ENCODE measurements at places on chromosomes 13 and 19.

GRCh38 chr13:101811284-101811839 lies 358.9 kb downstream of the ITGBL1 start:
- no peak for DNase-seq

DNA sequence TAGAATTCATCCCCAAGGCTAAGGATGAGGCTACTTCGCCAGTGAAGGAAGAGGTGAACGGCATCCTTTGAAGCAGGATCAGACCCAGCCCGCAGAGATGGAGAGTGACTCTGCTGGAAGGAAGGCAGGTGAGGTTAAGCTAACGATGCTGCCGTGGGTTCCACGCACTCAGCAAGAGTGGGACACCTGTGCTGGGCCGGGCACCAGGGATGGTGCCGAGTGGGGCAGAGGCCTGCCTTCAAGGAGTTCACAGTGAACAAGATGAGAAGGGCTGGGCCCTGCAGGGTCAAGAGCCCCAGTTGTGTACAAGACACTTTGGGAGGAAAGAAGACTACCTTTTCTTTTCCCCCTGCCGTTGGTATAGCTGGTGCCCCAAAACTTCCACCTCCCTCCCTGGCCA lies 606.6 kb downstream of the LIG4 start:
- no peak for DNase-seq

- DNase-seq = no peak
Observed at GRCh38 chr13:108306860-108307259, 37.3 kb downstream of the TNFSF13B start.

DNA sequence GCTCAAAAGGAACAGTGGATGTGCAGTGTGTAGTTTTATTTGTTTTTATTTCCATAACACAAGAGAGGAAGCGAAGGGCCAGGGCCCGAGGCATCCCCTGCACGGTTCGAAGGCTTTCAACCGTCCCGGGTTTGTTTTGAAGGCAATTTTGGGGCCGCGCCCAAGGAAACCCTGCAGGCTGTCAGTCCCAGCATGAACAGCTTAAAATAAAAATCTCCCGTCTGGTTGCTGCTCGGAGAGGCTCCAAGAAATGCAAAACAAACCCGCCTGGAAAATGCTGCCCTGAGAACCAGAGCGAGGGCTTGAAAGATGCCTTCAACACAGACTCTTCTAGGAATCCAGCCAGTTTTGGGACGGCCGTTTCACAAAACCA lies 16.0 kb downstream of the LSM4 start:
- peak; percentile 54 for DNase-seq

DNA sequence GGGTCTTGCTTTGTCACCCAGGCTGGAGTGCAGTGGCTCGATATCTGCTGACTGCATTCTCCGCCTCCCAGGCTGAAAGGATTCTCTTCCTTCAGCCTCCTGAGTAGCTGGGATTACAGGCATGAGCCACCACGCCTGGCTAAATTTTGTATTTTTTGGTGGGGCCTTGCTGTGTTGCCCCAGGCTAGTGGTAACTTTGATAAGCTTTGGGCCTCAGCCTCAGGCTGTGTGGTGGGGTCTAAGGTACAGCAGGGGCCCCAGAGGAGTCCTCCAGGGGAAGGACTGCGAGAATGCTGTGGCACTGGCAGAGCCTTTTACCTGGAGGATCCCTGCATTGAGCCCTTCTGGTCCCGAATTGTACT lies 7.2 kb downstream of the DOT1L start:
- no peak for DNase-seq

DNA sequence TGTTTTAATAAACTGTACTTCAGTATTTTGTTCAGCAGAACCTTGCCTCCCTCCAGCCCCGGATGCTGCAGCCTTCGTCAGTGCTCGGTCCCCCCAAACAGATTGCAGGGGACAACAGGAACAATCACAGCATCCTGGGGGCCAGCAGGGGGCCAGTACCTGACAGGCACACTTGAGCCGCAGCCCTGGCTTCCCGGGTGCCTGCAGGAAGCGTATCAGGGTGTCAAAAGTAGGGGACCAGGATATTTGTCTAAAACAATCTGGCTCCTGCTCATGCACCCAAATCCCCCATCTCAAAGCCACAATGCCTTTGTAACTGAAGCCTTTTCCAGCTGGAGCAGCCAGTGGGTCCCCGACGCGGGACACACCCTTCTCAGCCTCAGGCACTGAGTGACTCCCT lies 167.5 kb upstream of the TSHZ3 start:
- no peak for DNase-seq

DNA sequence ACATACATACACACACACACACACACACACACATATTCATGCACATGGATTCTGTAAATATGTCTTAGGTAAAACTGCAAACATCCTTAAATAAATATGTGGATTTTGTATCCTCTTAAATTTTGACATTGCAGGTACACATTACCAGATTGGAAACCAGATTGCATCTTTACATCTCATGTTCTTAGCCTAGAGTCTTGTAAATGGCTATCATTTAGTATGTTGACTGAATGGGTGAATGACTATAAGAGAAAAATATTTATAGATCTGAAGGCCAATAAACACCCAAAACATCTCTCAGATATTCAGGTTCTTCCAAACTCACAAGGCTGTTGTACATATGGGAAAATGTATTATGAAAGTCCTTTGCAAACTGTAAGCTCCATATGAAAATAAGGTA lies 104.3 kb downstream of the STARD13 start:
- no peak for DNase-seq
